ENCODE measurements at places on chromosomes 7 and 10.
A peak's percentile ranks its signal among the peaks of the same experiment; 100 is the strongest.

- no peak for DNase-seq
These were observed 79.3 kb downstream of the MKI67 start for GRCh38 chr10:128046953-128047290.

DNA sequence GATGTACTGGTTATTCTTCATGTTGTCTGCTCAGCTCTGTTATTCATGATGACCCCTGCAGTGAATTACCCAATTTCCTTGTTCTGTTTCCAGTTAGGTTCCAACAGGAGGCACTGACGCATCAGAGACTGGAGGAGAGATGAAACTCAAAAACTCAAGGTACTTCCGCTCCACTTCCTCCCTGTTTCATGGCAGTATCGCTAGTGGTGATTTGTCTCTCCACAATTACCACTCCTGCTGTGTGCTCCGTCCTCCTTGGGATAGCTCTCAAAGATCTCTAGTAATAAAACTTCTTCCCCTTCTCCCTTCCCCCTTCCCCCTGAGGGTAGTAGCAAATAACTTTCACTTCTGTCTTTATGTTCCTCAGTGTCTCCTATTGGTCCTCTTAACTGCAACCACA is 107.4 kb upstream of the ABCB5 start:
- DNase-seq: no peak

DNA sequence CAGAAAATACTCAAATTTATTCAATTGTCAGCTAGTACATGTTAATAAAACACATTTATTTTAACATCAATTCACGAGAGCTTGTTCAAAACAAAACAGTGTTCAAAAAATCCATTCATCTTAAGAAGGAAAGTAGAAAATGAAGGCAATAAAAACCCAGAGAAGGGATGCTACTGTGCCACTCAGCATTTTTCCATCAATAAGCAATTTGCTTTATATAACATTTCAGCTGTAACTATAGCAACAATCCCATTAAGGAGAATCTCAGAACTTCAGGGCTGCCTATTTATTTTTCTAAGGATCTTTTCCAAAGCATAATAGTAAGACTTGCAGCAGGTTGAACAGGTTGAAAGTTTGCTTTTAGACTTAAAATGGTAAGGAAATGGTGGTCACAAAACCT is 190.5 kb downstream of the PCLO start:
- no peak for DNase-seq

DNA sequence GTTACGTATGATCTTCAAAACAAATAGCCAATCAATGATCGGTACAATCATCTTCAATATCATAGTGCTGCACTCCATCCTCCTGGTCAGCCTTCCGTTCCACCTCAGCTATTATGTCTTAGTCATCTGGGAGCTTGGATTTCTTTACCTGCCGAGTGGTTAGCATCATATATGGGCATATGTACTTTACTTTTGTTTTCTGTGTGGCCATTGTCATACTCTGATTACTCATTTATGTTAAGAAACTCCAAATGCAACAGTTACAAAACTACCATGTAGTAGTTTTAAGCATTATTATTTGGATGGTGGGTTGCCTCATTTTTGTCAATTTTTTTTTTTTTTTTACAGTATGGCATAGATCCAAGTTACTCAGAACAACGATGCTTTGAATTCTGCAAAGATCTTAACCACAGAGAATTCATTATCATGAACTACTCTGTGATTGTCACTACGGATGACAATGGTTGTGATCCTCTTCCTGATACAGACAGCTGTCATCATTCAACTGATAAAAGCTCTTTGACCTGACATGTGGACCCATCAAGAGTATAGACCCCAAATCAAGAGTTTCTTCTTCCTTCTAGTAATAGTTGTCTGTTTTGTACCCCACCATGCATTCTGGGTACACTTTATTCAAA is 52.1 kb upstream of the NME8 start:
- DNase-seq: no peak

GRCh38 chr10:54908019-54908418 is 107.0 kb upstream of the PCDH15 start:
- DNase-seq: no peak

- DNase-seq: no peak
These were observed 197.5 kb upstream of the PRSS58 start for GRCh38 chr7:142455392-142455791.

- no peak for DNase-seq
These were observed 8.0 kb downstream of the SEMA3E start for GRCh38 chr7:83640731-83641537.

DNA sequence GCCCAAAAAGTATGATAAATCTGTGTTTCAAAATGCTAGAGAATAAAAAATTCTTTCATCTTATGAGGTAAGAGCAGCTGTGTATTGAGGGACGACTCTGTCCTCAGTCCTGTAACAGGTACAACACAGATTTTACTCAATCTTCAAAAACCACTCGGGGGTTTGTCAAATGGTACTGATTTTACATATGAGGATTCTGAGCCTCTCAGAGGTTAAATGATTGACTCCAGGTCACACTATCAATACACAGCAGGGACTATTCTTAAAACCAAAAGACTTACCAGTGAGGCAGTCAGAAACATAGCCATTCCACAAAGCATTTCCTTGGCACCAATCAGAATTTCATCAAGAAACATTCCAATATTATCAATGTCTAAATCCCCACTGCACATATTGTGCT is 95.5 kb downstream of the SGMS1 start:
- DNase-seq: no peak

DNA sequence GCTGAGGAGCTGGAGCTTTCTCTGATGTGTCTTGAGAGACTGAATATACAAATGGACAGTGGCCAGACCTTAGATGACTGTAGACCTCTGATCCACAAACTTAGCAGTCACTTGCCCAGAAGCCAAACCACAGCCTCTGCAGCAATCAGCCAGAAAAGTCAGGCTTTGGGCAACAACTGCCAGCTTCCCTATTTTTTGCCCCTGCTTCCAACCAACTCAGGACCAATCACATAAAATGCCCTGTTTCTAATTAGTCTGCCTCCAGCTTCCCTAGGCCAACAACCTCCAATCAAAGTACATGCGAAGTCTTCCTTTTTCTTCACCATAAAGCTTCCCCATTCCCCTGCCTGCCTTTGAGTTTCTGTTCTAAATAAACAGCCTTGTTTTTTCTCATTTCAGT is 37.8 kb upstream of the CACUL1 start:
- DNase-seq: peak; percentile 25

- DNase-seq: no peak
These were observed 102.4 kb upstream of the LRGUK start for GRCh38 chr7:134024739-134025138.

DNA sequence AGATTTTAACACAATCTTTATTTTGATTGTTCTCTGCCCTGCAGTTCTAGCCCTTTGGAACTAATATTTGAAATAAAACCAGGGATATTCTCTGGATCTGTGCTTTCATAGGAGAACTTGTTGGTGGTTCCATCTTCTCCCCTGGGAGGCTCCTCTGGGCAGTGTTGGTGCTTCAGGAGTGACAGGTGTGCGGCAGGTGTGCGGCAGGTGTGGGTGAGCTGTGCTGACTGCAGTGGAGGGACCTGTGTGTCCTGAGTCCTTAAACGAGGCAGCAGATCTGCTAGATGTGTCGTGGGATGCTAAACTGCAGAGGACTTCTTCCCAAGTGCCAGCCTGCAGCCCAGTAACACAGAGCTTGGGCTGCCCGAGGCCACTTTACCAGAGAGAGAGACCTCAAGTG is 98.4 kb downstream of the LYZL1 start:
- DNase-seq: no peak

- no peak for DNase-seq
These were observed 105.0 kb upstream of the NANOS1 start for GRCh38 chr10:118924493-118924892.

DNA sequence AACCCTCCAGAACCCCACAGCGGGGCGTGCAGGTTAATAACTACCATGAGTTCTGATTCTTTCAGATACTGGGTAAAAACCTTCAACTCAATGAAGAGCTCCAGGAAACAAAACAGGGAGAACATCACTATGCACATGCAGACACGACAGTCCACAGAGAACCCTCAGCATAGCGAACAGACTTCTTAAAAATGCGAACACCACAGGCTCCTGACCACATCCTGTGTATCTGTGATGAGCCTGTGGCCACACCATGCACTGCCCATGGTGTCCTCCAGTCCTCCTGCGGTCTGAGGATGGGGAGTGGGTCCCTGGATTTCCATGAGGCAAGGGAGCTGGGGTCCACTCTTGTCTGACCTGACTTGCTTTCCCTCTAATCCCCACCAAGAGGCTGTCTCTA is 107.2 kb downstream of the COBL start:
- no peak for DNase-seq

DNA sequence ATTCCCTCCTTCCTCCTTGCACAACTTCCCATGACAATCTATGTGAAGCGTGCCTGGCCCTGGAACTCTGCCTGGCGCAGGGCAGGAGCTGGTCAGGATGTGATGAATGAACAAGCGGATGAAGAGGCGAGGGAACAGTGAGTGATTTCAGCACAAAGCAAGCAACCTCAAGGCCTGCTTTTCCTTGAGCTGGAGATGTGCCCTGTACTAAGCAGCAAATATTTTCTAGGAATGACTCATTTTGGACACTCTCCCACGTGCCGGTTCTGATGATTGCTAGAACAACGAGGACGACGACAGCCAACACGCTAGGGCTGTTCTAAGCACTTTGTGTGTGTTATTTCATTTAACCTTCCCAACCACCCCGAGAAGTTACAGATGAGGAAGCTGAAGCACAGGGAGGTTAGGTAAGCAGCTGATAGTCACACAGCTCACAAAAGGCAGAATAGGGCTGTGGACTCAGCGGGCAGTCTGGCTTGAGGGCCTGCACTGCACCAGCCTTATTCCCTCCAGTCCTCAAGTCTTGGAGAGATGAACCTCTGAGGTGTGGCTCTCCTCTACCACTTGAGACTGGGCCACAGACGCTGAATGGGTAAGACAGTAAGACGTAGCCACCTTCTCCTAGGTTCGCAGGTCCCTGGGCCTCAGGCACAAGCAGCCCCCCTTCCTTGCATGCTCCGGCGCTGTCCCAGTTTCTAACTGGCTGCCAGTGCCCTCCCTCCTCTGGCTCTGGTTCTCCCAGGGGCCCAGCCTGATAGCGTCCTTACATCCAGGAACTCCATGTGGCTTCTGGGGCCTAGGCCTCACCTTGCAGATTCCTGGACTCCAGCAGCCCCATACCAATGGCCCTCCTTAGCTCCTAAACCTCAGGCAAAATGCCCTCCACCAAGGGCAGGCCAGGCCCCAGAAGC is 59.0 kb downstream of the YKT6 start:
- DNase-seq: peak; percentile 42

- DNase-seq: no peak
These were observed 51.7 kb upstream of the IGFBP3 start for GRCh38 chr7:45972629-45973312.

DNA sequence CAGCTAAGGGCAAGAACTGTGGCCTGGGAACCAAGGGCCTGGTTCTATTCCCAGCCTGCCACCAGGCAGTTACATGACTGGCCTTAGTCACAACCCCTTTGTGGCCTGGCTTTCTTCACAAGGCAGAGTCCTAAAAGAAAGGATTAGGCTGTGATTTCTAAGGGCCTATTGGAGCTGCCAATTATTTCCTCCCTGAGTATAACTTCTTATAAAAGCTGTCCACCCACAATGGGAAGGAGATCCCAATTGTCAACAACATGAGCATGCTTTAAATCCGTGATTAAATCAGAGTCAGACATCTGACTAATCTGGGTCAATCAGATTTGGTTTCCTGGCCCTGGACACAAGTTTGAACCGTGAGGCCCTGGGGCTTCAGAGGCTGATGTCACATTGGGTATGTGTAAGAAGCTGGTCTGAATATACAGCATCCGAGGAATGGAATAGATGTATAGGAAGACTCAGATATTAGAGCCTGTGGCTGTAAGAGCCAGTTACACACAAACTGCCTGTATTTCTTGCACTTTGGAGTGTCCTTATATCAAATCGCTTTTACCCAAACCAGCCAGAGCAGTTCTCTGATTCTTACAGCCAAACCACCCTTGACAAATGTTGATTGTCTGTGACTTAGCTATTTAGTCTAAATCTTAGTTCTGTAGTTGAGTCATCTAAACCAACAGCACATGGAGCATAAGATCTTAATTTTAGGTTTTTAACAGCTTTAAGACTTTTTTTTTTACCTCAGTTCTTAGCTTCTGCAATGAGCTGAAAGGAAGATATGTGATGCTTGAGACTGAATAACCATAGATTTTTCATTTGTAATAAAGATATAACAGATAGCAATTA is 61.3 kb downstream of the ABCB4 start:
- no peak for DNase-seq

GRCh38 chr7:130379019-130379418 is 1.3 kb upstream of the CPA1 start:
- no peak for DNase-seq

DNA sequence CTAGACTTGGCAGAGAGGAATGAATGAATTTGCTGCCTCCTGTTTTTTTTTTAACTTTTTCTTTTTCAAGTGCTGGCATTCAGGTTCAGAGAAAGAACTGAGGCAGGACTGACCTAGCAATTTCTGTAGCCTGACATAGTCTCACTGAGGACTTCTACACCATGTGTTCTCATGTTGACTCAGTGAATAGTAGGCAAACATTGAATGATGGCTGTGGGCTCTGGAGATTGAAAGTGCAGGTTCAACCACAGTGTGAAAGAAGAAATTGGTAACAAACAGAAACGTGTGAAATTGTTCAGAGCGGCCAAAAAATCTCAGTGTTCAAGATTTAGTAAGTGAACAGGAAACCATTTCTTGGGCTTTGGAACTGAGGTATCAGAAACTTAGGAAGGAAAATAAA is 322.4 kb upstream of the GHITM start:
- no peak for DNase-seq

GRCh38 chr7:99767662-99768061 is 16.3 kb downstream of the CYP3A4 start:
- no peak for DNase-seq

- peak; percentile 23 for DNase-seq
These were observed 9.0 kb downstream of the ADRA2A start for GRCh38 chr10:111085690-111086353.

- no peak for DNase-seq
These were observed 380.2 kb downstream of the EXOC4 start for GRCh38 chr7:133633055-133633454.

DNA sequence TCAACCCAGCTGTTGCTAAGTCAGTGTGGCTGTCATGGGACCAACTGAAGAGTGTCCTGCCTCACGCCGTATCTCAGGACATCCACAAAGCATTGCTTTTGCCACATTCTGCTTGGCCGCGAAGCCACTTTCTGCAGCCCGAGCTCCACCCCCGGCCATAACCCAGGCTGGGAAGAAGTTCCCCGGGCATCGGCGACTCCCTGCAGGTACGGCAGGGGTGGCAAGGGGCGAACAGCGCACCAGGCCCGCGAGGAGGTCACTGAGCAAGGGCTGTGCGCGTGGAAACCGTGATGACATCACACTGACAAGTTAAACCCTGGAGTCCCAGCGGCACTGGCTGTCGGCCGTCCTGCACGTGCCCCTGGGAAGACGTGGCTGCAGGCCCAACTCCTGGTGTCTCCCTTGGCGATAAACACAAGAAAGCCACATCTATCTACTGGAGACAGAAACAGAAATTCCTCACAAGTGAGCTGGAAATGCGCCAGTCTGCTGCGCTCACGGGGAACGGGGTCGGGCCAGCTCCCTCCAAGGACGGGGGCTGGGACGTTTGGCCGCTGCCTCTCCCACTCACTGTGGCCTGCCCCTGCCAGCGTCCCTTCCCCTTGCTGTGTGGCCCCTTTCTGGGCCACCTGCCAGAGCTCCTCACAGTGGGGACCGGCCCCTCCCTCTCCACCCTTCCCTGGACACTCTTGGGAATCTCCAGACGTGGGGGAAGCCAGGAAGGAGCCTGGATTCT is 326.3 kb downstream of the DNAJB6 start:
- no peak for DNase-seq

Measured in midbrain (tissue), 1 donor.